Stimulated activated CD4-positive, alpha-beta T cell treated with anti-CD3 and anti-CD28 coated beads, Interleukin-15, amount 100 ng/mL, for 1 hour (primary cell): ENCODE measurements at places on chromosomes 6 and 20.

DNA sequence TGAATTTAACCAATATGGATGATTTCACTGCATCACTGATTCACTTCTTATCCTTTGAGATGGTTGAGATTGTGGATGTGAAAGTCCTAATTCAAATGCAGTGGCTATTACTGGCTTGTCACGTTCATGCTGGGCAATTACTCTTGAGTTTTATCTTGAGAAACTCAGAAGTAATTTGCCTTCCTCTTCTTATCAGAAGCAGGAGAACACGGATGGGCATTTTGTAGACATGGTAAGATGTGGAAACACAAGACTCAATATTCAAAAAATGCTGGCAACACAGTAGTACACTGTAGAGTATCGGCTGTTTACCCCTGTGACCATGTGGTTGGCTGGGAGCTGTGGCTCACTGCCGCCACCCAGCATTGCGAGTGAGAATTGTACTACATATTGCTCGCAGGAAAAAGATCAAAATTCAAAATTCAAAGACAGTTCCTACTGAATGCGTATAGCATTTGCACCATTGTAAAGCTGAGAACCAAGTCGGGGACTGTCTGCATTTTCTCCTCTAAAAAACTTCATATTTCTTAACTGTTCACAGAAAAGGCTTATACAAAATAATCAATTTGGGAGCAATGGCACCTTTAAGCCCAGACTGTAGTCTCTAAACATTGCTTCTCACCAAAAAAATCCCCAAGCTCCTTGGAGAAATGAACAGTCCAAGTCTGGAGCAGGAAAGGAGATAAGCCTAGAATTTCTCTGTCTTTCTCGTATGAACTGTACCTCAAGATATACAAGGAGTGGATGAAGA is 61.9 kb upstream of the ELOVL5 start:
- peak; percentile 23 for DNase-seq

GRCh38 chr20:7971536-7972280 is 31.4 kb upstream of the HAO1 start:
- no peak for DNase-seq

- DNase-seq, result no peak
Measured at GRCh38 chr6:5943591-5943990, 63.1 kb downstream of the NRN1 start.

- no peak for DNase-seq
Measured at GRCh38 chr20:52572687-52573086, 381.1 kb upstream of the ZFP64 start.
